ENCODE measurements at places on chromosomes 12 and 14.

DNA sequence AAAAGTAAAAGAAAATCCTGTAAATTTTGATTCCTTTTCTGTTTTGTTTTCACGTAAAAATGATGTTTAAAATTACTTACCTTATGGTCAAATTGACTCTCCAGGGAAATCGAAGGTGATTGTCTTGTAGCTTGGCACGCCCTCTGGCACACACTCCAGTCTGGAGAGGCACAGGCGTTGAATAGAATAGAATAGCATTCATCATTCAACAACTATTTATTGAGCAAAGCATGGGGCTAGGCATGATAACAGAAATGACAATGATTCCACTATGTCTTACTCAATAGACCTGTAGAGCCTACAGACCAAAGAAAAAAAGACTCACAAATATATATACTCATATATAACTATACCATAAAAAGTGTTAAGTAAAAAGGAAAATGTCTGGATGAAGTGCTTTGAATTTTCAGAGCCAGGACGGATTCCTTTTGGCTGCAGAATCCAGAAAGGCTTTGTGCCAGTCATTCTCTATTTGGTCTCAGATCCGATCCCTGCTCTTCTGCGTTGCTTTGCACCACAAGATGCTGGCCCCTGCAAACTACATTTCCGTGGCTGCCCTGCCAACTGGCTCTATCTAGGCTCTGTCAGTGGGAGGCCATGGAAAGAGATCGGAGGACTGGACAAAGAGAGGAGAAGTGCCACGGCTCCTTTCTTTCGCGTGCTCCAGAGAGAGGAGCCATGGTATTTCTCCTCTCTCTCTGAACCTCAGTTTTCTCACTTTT is 231.8 kb downstream of the CRADD start:
- no peak for DNase-seq

DNA sequence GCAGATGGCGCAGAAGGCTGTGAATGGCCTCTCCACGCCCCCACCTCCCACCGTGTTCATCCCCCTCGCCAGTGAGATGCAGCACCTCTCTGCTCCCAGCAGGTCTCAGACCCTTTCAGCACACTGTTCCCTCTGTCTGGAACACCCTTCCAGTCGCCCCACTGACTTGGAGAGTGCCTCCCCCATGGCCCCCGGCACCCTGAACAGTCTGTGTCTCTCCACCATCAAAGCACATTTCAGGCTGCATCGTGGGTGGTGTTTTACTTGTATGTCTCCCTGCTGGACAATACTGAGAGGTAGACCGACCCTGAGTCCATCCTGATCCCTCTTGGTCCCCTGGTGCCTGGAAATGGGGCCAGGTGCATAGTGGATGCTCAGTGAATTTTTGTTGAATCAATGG is 34.9 kb downstream of the CACNA2D4 start:
- no peak for DNase-seq

DNA sequence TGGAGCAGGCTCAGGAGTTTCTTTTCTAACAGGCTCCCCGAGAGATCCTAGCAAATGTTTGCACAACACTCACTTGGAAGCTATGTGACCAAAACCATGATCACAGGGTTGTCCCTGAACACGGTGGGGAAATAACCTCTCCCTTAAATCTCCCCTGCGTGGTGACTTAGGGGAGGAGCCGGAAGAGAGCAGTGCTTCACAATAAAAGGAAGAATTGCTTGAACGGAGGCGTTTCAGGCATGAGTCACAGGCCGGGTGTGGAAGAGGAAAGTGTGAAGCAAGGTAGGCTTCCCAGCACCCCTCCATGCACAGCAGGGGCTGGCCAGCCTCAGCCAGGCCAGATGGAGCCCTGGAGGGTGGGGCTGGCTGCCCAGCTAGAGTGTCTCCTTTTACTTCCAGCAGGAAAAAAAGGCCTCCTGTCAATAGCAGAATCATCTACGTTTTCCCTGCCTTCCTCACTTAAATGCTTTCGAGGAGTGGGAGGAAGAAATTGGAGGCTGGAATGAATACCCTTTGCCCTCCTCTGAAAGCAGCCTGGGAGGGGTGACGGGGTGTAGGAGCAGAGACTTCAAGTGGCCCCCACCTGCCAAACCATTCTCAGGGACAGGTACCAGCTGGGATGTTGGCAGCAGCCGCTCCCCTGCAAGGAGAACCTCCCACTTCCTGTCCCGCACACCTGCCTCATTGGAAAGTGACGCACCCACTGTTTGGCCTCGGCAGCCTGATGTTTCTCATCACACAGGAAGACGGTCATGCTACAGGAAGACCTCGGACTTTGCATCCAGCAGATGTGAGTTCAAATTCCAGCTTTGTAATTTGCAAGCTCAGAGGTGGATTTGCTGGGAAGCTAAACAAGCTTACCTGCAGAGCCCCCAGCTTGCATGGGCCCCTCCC is 30.1 kb upstream of the PPP2R5C start:
- no peak for DNase-seq

DNA sequence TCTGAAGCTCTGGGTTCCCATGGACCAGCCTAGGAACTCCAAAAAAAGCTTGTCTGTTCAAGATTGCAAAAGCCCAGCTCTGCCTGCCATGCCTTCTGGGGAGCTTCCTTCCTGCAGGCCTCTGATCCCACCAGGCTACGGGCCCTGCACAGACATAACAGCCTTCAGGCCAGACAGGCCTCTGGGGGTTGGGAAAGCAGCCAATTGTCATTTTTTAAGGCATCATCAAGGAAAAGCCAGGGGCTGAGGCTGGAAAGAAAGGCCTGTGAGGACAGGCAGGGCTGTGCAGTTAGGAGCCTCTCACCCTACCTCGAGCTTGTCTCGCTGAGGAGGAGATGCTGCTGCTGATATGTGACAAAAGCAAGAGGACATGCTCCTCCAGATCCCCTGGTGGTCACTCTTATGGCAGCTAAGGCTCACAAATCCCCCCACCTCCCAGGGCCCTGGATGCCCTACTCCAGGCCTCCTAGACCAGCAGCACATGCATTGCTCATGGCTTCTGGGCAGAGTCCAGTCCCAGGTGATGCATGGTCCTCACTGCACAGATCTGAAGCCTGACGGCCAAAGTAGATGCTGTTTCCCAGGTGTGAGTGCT is 2.9 kb downstream of the TMEM229B start:
- DNase-seq, result no peak

- DNase-seq, result no peak
Observed at GRCh38 chr12:124928912-124929530, 14.6 kb upstream of the UBC start.

DNA sequence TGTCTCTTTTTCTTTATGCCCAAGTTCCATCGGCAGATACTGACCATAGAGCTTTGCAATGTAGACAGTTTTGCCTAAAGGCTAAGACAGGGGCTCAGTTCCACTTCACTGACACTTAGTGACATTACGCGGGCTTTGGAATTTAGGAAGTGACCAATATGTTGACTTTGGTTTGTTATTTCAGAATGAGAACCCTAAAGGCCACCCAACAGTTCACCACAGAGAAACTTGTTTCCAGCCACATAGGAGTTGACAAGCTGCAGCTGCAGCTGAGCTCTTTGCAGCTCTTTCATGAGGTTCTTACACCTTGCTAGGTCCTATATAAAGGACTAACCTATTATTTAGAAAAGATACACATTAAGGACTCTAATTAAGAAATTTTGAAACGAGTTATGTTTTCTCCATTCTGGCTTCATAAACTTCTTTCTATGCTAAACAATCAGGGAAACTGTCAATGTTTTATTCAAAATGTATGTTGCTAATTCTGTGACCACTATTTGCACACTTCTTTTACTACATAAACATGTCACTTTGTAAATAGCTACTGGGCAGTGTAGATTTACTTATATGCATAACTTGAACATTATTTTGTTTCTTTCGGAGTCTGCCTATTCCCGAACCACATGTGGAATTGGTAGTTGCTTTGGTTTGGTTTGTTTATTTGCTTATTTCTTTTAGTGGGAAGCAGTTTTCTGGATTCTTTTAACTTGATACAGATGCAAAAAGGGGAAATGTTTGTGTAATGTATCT is 18.5 kb upstream of the KLRD1 start:
- DNase-seq, result no peak

DNA sequence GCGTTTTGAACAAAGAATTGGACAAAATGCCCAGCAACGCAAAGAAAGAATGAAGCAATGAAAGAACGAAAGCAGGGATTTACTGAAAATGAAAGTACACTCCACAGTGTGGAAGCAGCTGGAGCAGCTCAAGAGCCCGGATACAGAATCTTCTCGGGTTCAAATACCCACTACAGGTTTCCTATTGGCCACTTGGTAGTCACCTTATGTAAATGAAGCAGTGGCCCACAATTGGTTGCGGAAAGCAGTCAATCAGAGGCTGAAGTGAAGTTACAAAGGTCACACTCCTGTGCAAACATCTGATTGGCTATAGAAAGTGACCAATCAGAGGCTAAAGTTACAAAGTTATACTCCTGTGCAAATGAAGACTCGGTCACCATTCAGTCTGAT is 15.0 kb upstream of the PPP1R13B start:
- DNase-seq, result no peak

DNA sequence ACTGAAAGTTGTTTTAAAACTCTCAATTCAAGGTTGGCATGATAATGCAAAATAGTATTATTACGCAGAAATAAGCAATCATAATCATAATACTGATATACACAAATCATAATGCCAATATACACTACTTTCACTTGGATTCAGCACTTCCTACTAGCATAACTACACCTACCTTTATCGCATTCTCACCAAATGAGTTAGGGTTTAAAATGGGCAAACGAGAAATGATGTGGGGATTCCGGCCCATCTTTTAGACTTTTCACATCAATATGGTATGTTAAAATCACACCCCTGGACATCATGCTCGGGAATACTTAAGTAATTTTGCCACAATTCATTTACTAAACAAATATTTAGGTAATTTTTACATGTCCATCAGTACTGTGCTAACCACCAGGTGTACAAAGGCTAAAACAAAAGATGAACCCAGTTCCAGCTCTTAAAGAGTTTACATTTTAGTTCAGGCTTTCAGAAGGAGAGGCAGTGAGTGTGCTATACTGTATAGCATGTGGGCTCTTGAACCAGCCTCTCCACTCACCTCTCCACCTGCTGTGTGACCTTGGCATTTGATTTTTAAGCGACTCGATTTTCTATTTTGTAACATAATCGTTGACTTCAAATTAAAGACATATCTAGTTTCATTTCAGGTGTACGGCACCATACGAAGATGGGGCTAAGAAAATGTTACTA is 1.1 kb upstream of the USP15 start:
- no peak for DNase-seq

DNA sequence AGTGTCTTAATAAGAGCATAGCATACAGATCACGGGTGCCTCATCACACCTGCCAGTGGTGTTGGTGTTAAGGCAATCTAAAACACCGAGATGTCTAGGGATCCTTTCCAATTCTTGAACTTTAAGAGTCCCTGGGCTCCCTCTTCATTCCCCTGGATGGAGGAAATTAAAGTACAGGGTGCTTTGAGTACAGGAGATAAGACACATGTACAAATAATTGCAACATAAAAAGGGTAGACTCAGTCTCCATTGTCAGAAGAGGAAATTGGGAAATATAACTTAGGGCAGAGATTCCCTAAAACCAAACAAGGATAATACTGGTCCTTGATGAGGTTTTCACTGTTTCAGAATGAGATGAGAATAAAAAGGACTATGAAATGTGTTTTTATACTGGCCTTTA is 34.9 kb downstream of the SCFD1 start:
- no peak for DNase-seq

- DNase-seq, result no peak
Observed at GRCh38 chr12:81957631-81958030, 198.5 kb upstream of the PPFIA2 start.

DNA sequence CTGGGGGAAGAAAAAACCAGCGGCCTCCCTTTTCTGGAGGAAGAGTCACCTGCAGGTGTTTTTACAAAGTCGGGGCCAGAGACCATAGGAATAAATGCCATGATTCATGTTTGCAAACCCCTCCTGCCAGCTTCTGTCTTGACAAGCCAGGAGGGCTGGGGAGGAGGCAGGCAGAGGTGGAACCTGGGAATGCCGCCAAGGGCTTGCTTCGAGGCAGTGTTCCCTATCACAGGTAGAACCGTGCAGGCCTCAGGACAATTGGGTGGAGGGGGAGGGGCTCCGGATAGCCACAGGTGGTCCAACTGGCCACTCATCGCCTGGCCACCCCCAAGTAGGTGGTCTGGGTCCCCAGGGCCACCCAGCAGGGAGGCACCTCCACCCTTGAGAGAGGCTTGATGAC is 14.2 kb upstream of the DLK1 start:
- no peak for DNase-seq

DNA sequence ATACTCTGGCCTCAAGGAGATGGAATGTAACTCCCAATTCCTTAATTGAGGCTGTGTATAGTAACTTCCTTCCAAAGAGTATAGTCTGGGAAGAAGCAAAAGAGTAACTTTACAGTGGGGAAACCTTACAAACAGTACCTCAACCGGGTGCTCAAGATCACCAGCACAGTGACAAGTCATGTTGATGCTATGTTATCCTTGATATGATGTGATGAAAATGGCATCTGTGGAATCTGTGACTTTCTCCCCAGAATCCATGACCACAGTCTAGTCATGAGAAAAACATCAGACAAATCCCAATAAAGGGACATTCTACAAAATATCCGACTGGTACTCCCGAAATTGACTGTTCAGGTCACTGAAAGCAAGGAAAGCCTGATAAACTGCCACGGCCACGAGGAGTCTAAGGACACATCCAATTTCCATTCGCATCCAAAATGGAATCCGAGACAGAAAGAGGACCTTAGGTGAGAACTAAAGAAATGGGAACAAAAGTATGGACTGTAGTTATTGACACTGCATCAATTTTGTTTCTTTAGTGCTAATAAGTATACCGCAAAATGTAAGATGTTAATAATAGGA is 97.3 kb upstream of the FRMD6 start:
- no peak for DNase-seq

DNA sequence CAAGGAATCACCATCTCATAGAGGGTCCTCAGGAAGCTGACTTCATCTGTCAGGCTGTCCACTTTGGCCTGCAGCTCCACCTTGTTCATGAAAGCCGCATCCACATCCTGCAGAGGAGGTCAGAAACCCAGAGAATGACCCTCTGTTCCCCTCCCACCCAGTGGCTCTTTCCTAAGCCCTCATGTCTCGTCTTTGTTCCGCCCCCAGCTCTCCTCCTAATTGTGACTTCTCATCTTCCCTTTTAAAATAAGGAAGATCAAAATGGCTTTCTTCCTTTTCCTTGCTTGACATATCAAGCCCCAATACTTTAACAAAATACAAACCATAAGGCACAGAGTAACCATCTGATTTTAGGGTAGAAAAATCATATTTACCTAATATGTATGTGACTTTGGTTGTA is 4.4 kb downstream of the KRT76 start:
- no peak for DNase-seq

- no peak for DNase-seq
Observed at GRCh38 chr14:64696355-64696857, 7.8 kb upstream of the PLEKHG3 start.

GRCh38 chr14:73250781-73251500 is 13.6 kb downstream of the PAPLN start:
- DNase-seq, result no peak

DNA sequence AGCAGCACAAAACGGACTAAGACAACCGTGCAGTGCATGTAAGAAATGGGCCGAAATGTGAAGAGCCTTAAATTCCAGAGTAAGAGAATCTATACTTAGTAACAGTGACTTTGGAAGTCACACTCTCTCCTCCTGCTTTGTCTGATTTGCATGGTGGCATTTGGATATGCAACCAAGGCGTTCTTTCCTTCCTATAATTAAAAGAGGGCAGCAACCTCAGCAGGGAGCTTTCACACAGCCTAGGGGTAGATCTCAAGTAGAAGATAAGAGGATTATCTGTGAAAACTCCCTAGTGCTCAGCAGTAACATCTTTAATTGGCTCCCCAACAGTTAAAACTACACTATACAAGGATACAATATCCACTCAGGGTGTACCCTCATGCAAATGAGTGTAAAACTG is 16.5 kb downstream of the GMFB start:
- DNase-seq, result no peak

- DNase-seq, result no peak
Observed at GRCh38 chr14:67444395-67444794, 32.4 kb upstream of the PLEK2 start.
